NCI-H2081 treated with DMSO at 0.1 percent for 48 hours (cell line): ENCODE measurements at places on chromosomes 3 and 15.

GRCh38 chr3:69743975-69744906 is 5.0 kb downstream of the MITF start:
- no peak for DNase-seq

- no peak for DNase-seq
Measured at GRCh38 chr15:35439291-35439690, 106.7 kb downstream of the DPH6 start.

DNA sequence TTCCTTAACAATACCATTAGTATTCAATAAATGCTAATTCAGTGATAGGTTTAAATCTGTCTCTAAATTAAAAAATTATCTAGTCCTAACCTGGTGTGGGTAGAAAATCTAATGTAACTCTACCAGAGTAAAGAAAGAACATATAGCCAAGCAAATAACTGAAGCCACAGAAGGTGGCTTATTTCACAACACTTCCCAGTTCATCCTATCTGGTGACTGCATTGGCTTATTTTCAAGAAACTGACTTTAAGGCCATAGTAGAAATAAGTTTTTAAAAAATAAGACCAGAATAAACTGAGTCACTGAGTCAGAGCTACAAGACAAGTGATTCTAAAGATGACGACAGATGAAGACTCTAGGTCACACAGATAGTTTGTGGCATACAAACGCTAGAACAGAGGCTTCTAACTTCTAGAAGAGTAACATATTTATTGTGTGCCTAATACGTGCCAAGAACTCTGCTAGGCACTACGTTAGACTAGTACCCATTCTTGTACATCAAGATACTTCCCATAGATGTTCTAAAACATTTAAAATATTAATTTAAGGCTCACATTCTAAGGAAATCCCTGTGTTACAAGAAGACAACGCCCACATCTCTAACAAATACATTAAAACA is 25.9 kb downstream of the TMCC1 start:
- no peak for DNase-seq

- no peak for DNase-seq
Measured at GRCh38 chr15:40680151-40680550, 14.8 kb upstream of the RAD51 start.

- no peak for DNase-seq
Measured at GRCh38 chr15:86016750-86017149, 62.9 kb upstream of the AGBL1 start.

DNA sequence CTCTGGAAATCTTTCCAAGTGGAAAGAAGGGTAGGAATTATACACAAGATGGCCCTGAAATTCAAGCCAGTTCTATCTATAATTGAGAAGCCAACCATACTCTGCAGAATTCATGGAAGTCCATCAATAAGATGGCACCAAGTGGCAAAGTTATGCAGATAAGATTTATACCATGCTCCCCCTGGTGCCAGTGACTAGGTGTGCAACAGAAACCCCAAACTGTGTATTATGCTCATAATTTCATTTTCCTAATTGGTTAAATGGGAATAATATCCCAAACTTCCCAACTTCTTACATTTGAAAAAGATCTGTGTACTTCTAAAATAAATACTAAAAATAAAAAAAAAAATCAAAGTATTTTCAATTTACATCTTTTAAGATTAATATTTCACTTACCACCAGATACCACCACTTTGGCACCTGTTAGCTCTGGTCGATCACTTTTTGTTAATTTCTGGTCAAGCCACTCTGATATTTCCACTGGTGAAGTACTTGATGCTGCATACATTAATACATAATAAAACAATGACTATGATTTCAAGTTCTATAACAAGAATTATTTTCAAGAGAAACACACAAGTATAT is 25.9 kb downstream of the ETFA start:
- no peak for DNase-seq

DNA sequence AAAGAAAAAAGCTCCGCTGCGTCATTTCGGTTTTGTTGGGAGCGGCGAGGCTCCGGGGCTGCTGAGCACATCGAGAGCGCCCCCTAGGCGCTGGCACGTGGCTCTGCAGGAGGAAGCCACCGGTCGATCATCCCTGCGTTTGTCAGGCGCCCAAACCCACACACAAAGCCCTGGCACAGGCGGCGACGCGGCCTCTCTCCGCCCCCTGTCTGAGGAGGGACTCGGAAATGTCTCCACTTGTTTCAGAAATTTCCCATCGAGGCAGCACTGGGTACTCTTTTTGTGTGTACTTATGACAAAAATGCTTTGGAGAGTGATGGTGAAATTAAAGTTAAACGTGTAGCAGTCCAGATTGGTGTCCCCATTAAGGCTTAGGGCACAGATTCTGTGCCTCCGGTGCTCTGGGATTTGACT is 407.3 kb upstream of the ONECUT1 start:
- peak; percentile 20 for DNase-seq

DNA sequence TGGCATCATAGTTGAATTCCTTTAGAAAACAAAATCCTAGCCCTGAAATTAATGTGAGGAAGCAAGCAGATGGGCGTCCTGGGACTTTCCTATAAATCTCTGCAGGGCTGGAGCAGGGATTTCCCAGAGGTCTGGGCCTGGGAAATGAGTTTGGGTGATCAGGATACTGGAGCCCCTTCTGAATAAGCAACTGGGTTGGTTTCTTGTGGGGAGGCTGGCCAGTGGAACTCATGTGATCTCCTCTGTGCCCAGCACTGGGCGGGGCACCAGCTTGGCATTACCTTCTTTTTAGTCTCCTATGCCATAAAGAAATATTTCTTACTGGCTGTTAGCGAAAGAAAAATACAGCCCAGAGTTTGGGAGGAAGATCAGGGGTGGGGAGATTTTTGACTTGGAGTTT is 1.7 kb downstream of the THSD4 start:
- no peak for DNase-seq

DNA sequence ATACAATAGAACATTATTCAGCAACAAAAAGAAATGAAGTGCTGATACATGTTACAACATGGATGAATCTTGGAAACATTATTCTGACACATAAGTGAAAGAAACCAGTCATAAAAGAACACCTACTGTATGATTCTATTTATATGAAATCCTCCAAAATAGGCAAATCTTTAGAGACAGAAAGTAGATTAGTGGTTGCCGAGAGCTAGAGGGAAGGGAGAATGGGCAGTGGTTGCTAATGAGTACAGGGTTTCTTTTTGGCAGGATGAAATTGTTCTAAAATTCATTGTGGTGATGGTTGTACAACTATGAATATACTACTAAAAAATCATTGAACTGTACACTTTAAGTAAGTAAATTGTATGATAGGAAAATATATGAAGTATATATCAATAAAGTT is 6.3 kb upstream of the LRRC58 start:
- DNase-seq, result no peak

DNA sequence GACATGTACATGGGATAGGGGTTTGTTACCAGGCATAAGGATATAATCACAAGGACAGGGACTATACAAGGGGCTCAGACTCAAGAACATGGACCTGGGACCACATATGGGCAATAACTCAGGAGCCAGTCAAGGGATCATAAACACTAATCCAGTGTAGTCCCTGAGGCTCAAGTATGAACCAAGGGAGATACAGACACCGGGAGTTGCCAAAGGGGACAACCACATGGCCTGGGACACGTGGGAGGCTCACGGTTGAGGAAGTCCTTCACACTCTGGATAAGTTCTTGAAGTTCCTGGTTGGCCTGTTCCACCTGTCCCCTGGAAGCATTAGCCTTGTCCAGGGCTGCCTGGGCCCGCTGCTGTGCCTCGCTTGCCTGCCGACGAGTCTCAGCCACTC is 1.8 kb upstream of the USP19 start:
- DNase-seq, result no peak
